ENCODE measurements at places on chromosomes 11 and 22.

GRCh38 chr11:66478729-66479393, 1.4 kb upstream of the DPP3 start:
- DNase-seq = no peak

DNA sequence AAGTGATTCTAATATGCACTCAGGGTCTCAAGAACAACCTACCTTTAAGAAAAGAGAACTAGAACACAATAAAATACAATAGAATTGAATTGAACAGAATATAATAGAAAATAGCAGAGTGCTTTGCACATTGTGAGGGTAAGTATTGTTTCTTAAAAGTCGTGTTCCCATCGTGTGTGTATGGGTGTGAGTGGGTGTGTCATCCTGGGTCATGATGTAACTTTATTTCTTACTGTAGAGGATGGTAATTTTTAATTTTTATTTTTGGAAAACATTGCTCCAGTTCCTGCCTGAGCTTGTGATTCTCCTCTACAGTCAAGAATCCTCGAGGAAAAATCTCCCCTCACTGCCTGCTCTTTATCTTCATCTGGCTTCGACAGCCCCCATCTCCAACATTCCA, 75.7 kb upstream of the CSNK2A3 start:
- DNase-seq = no peak

- no peak for DNase-seq
Observed at GRCh38 chr11:45653277-45653676, 12.1 kb downstream of the CHST1 start.

GRCh38 chr11:105432241-105432995, 177.5 kb upstream of the GRIA4 start:
- no peak for DNase-seq

DNA sequence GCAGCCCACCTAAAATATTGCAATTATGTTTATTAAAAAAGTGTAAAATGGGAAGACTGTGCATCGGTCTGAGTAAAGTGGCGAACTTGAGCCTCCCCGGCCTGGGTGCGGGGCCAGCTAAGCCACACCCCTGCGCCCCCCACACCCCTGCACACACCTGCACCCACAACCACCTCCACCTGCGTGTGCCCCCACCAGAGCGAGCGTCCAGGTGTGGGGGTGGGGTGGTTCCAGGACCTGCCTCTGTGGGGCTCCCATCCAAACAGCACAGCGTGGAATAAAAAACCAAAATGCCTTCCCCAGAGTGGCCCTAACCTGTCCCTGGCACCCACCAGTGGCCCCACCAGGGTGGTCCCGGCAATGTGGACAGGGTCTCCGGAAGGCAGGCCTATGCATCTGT, 30.1 kb upstream of the CARS1 start:
- DNase-seq = no peak

- DNase-seq = no peak
Observed at GRCh38 chr22:39433476-39434242, 23.2 kb upstream of the MGAT3 start.

DNA sequence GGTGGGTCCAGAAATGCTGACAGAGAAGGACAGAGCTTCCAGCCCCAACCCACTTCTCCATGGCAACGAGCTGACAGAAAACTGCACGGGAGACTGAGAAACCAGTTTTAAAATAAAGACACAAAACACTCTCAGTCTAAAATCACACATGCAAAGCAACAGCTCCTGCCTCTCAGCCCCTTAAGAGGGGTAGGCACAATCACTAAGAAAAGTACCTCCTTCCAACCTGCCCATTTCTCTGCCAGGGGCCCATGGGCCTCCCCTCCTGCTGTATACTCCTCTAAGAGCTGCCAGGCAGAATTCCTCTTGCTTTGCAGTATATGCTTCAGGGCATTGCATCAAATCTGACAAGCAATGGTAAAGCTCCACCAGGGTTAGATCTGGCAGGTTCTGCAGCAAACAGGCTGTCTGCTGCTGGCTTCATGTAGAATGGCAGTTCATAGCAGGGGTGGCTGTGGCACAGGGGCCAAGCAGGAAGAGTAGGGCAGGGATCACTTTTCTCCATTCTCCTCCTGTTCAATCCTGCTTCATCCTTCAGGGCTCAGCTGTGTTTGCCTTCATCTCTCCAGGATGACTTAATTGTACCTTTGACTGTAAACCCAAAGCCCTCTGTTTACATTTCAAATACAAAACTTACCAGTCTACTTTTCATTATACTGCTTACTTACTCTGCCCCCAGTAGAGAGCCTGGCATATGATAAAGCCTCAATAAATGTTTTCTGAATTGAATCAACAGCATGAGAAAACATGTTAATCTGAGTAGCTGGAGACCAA, 77.7 kb downstream of the KCNC1 start:
- DNase-seq = no peak

DNA sequence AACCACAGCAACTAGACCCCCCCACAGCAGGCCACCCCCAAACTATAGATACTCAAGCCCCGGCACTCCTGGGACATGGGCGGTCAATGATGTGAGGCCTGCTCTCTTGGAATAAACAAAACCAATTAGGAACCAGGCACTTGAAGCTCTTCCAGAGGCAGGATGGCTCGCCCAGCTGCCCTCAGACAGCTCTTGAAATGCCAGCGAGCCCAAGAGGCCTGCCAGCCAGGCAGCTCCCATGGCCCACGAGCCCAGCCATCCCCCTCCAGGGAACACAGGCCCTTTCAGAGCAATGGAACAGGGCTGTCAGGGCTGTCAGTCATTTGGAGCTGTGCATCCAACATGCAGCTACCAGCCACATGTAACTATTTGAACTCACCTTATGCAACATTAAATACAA, 34.0 kb upstream of the TFIP11 start:
- DNase-seq = no peak

- no peak for DNase-seq
Observed at GRCh38 chr11:8671193-8671612, 11.3 kb downstream of the TRIM66 start.

- no peak for DNase-seq
Observed at GRCh38 chr11:9639099-9639498, 24.8 kb upstream of the SWAP70 start.

DNA sequence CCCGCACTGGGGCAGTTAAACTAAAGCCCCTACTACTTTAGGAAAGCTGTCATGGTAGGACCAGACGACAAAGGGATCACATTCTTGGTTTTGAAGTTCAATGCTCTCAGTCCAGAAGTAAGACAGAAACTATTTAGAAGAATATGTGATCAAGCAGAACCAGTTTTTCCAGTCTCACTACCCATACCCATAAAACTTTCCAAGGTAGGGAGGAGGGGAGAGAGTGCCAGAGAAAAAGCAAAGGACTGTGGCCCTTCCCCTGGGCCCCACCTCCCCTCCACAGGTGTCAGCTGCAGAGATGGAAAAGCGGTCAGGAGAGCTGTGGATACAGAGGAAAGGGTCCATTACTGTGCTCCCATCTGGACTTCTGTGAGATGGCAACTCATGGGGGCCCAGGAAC, 587.1 kb downstream of the SOX6 start:
- no peak for DNase-seq

DNA sequence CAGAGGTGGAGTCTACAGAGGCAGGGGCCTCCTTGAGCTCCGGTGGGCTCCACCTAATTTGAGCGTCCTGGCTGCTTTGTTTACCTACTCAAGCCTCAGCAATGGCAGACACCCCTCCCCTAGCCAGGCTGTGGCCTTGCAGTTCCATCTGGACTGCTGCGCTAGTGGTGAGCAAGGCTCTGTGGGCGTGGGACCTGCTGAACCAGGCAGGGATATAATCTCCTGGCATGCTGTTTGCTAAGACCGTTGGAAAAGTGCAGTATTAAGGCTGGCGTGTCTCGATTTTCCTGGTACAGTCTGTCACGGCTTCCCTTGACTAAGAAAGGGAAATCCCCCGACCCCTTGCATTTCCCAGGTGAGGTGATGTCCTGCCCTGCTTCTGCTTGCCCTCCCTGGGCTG, 77.7 kb downstream of the GDPD4 start:
- DNase-seq = no peak

GRCh38 chr11:73145986-73146575, 4.0 kb upstream of the FCHSD2 start:
- DNase-seq = no peak
